ENCODE measurements at places on chromosomes 12 and 14. TPM values are rescaled to one million over a fixed set of nuclear protein-coding genes. Genes with fewer than 3 reads are reported as not detected.

GRCh38 chr14:103801459-103801858 lies 45.9 kb downstream of the PPP1R13B start:
- no peak for DNase-seq

GRCh38 chr14:97149775-97150174 lies 352.6 kb downstream of the VRK1 start:
- DNase-seq = no peak

GRCh38 chr14:102215071-102215470 lies 75.4 kb downstream of the WDR20 start:
- DNase-seq = no peak

GRCh38 chr14:84254290-84254689 lies 1275.7 kb upstream of the FLRT2 start:
- no peak for DNase-seq

GRCh38 chr12:92363295-92364146 lies 217.9 kb upstream of the BTG1 start:
- DNase-seq = no peak

- no peak for DNase-seq
Observed at GRCh38 chr14:52835122-52835903, 43.9 kb upstream of the GNPNAT1 start.

DNA sequence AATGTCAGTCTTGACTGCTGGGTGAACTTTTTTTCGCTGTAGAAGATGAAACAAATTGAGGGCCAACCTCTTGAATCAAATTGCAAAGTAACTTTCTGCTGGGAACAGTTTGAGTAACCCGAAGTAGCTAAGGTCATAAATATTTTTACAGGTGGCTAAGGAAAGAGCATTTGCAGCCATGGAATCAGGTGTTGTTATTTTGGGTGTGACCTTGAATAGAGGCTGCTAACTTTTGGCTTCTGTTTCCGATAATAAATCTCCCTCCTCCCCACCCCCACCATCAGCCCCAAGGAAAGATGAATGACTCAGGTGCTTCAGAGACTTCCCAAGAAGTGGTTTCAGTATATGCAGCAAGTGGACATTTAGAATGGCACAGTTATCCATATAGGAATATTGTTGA lies 571.7 kb downstream of the DIO2 start:
- DNase-seq = no peak

GRCh38 chr12:70265132-70265531 lies 21.9 kb downstream of the CNOT2 start:
- no peak for DNase-seq

GRCh38 chr14:96269359-96269710 lies 13.3 kb downstream of the BDKRB1 start:
- no peak for DNase-seq

DNA sequence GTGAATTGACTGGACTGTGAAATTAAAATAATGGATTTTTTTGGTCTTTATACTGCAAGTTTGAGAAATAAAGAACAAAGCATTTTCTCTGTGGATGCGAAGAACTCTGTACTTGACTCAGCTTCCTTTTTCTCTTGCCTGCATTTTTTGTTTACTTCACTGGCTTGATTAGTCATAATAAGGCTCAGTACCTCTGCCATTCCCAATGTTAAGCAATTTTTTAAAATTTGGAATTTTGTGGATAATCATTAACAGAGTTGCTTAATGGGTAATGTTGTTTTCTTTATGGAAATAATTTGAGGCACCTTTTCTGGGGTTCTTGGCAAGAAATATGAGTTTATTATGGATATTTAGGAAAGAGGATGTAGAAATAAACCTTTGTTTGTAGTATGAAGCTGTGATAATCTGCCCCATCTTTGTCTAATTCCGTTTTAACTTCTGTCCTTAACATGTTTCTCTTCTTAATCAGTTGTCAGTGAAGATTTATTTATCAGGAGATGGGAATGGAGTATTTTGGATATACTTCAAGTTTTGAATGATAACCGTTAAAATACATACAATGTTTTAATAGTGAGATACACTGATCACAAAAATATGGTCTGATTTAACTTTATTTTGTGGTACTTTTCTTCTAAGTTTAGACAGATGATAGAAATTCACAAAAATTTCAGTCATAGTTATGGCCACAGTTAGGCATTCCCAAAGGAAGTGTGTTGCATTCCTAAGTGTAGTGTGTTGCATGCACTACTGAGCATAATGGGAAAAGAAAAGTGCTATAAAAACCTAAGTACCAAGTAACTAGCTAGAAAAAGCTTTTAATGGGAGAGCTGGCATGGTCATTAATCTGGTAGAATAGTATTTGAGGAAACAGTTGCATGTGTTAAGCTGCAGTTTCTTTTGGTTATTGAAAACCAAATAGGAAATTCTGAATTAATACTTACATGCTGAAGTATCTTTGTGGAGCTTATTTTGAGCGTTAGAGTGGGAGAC lies 27.7 kb downstream of the WNK1 start:
- no peak for DNase-seq

DNA sequence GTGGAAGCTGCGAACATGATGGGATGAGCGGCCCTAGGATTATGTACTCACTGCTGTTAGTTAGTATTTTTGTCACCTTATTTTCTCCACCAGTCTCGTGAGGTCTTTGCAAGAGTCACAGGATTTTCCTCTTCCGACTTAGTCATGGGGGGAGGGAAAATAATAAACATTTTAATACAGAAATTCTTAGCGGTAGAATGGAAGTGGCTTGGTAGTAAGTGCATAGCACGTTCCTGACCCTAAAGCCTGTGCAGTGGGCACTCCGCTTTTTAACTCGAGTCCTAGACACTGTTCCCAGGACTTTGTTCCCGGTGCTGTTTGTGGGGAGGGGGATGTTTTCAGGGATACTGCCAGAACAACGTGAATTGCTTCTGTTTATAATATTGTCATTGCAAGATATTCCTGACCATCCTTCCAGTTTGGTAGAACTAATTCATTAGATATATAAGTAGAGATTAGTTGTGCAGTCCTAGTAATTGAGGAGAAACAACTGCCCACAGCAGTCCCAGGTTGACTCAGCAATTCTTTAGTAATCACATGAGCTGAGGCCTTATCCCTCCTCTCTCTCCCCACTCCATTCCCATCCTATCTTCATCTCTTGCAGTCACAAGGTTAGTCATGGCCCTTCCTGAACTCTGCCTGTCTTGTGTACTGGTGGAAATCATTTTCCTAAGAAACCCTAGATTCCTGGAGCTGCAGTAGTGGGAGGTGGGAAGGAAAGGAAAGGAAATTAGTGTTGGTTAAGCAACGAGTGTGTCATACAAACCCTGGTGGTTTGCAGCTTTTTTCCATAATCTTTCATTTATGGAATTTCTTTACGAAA lies 799 bp downstream of the SLC38A6 start:
- DNase-seq = no peak

DNA sequence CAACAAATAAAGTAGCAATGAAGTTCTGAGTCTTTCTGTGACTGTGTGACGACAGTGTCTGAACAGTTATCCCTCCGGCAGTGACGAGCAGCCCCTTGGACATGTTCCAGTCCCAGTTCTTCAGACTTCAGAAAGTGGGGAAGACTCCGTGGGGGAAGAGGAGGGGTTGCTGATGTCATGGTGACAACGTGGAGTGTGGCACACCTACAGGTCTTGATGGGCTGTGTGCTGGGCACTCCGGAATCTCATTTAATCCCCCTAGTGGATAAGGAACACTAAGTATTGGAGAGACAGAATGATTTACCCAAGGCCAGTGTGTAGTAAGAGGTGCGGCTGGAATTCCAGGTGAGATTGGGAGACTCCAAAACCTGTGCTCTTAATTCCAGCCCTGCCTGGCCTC lies 280.2 kb downstream of the CACNA1C start:
- DNase-seq = no peak

DNA sequence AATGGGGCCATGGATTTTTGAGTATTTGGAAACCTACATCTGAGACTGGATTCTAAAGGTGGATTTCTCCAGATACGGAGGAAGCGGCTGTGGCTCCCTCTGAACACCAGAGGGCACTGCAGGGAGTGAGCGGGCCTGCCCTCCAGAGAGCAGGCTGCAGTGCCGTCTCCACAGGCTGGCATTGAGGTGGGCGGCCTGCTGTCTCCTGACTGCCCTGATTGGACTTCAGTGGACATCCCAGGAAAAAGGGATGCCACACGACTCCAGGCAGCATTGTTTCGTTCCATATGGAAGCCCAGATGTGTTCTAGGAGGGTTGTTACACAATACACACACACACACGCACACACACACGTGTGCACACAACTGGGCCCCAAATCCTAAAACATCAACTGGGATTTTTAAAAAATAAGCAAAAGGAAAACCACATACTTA lies 20.9 kb upstream of the ANO2 start:
- no peak for DNase-seq

Gene FGF6
- total RNA-seq = not detected

Gene PPFIA2
- 0.98 TPM for total RNA-seq

Gene CLEC4C
- not detected for total RNA-seq

Gene C3AR1
- 6.6 TPM for total RNA-seq

Gene IL31
- total RNA-seq = not detected

Gene FOXN4
- total RNA-seq = not detected

Gene SLC11A2
- 103 TPM for total RNA-seq

Gene GDF3
- total RNA-seq = not detected

Gene PCED1B
- total RNA-seq = 6.2 TPM

All from breast epithelium (tissue), 4 donors.